T-helper 2 cell (primary cell): ENCODE measurements at places on chromosomes 5 and 9.
A peak's percentile ranks its signal among the peaks of the same experiment; 100 is the strongest.

- no peak for DNase-seq
Observed at GRCh38 chr5:1349246-1349645, 4.3 kb upstream of the CLPTM1L start.

GRCh38 chr5:172005708-172006320, 624 bp downstream of the FBXW11 start:
- DNase-seq = peak; percentile 5

GRCh38 chr5:150172145-150172544, 5.6 kb downstream of the CDX1 start:
- no peak for DNase-seq

GRCh38 chr5:65022932-65023331, 254.2 kb downstream of the CWC27 start:
- no peak for DNase-seq

- DNase-seq = no peak
Observed at GRCh38 chr5:50441493-50441955, 436 bp upstream of the EMB start.

- no peak for DNase-seq
Observed at GRCh38 chr9:78273761-78274160, 23.2 kb upstream of the PSAT1 start.

DNA sequence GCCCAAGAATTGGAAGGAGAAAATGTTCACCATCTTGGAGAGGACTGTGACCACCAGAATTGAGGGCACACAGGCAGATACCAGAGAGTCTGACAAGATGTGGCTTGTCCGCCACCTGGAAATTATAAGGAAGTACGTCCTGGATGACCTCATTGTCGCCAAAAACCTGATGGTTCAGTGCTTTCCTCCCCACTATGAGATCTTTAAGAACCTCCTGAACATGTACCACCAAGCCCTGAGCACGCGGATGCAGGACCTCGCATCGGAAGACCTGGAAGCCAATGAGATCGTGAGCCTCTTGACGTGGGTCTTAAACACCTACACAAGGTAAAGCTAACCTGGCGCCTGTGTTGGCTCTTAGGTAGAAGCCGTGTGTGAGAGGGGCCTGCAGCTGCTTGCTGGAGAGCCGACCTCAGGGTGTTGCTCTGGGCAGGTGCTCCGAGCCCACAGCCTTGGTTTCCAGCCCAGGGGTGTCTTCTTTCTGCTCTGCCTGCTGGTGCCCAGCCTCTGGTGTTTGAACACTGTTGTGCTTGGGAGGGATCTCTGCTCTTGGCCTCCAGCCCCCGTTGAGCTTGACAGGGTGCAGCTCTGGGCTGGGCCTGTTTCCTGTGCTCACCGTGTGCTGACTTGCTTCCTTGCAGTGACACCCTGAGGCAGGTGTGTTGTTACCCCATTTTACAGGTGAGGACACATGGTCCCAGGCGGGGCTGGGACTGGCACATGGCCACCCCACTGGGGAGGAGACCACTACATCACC, 10.9 kb downstream of the EXOC3 start:
- DNase-seq = no peak

- DNase-seq = no peak
Observed at GRCh38 chr9:130041648-130042405, 1.2 kb downstream of the FNBP1 start.

GRCh38 chr9:77210116-77210515, 32.8 kb downstream of the VPS13A start:
- no peak for DNase-seq

DNA sequence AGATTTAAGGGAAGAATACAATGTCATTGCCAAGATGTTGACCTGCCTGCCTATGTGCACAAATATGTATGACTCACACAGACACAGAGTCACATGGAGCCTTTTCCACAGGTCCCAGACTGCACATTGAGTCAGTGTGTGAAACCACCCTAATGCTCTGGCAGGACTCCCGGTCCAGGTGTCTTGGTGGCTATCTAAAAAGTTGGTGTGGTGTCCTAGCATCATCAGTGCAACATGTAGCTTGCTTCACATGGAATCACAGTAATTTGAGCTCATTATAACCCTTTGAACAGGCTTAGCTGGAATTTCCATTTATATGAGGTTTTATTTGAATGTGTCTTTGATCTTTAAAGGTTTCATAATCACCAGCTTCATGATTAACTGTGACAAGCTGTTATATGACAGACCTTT, 10.7 kb downstream of the IFNA5 start:
- no peak for DNase-seq

GRCh38 chr9:135370411-135371375, 108.9 kb upstream of the PPP1R26 start:
- no peak for DNase-seq

DNA sequence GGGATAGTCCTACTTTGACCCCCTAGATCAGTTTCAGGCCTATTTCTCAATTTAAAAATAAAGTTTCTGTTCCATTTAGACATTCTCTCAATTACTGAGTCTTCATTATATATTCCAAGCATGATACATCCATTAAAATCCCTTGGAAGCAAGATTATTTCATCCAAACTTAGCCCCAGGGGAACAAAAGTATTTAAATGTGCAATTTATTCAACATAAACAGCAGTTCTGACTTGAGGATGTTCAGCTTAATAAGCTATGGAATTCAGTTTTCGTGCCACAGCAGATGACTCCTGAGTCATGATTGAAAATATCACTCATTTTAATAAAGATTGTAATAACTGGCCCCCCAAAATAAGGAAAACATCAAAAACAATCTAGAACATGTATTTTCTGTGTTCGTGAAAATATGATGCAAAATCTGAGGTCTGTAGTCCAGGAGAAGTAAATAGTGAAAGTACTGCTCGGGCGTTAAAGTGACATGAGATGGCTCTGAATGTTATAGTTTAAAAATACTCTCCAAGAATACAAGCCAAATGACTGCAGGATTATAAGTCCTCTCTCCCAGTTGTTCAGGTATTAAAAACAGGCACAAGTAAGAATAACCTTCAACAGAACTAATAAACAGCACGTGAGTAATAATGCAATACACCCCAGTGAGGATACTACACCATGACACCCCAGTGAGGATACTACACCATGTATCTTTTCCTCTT, 67.1 kb downstream of the RETREG1 start:
- no peak for DNase-seq

DNA sequence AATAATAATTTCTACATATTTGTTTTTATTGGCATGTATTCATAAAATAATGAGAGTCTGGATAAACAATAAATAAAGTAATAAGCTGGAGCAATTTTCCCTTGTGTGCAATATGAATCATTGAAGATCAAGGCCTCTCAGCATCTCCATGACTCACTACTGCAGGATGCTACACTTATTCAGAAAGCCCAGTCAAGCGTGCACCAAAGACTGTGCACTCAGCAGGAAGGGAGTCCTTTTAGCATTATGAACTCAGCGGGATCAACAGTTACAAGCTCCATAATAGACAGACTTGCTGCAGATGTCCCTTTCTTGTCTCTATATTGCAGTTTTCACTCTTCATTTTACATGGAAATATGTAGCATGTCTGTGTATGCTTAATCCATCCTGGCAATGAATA, 485.3 kb downstream of the CDH9 start:
- DNase-seq = no peak

DNA sequence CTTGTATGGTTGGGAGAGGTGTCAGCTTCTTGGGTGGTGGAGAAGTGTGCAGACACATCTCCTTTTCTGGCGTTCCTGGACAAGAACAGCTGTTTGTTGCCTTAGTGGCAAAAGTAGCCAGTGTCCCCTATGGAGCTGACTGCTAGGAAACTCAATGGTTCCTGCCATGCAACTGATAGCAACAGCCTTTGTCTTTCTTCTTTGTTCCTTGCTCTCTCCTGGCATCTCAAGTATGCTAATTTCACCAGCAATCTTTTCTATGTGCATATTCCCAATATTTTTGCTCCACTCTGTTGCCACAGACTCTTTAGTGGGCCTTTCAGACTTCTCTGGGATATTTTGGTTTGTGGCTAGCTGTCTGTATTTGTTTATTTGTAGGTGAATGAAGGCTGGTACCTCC, 36.7 kb downstream of the FBXO4 start:
- no peak for DNase-seq

GRCh38 chr9:108863891-108864290, 1.8 kb downstream of the ACTL7A start:
- no peak for DNase-seq

DNA sequence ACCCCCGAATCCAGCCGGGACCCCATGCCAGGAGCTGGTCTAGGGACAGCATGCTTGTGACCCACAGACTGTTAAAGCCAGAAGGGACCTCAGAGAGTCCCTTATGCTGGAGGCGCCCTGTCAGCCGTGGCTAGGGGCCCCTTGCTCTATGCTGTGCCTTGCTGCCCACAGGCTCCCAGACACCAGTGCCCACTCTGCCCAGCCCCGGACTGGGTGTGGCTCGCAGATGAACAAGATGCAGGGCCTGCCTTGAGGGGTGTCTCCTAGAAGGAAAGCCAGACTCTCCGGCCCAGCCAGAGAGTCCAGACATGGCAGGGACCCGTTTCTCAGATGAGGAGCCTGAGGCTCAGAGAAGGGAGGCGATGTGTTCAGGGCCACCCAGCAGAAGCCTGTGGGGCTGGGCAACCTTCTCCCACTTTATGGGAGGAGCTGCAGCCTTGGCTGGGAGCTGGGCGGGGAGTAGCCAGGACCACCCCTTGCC, 85.7 kb downstream of the LMX1B start:
- DNase-seq = no peak

- DNase-seq = no peak
Observed at GRCh38 chr5:13606051-13606450, 338.4 kb downstream of the DNAH5 start.

DNA sequence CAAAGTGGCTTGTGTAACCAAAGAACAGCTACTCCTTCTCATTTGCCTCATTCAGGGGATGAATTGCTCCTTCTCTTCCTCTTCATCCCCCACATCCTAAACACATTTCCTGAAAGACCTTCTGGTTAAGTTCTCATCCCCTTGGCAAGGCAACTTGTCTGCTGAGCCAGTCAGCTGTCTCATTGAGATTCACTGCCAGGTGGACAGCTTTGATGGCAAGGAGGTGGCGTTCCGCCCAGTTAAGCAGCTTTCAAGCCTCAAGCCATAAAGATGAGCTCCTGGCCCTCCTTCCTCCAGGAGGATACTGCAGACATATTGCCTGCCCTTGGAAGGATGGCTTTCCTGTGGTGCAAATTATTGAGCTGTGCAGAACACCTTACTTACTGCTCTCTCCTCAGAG, 448.6 kb upstream of the MPDZ start:
- DNase-seq = no peak

DNA sequence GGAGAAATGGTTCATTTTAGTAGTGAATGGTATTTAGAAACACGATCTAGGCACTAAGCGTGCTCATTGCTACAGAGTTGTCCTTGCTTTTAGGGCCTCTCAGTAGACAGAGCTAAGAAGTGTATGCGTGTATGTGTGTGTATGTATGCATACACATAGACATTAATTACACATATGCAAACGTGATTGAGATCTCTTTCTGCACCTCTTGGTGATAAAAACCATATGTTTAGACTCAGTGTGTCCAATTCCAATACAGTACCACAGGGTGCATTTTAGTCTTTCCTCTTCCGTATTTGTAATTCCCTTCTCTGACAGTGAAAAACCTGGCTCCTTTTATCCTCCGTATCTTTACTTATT, 13.1 kb downstream of the TRIO start:
- no peak for DNase-seq

DNA sequence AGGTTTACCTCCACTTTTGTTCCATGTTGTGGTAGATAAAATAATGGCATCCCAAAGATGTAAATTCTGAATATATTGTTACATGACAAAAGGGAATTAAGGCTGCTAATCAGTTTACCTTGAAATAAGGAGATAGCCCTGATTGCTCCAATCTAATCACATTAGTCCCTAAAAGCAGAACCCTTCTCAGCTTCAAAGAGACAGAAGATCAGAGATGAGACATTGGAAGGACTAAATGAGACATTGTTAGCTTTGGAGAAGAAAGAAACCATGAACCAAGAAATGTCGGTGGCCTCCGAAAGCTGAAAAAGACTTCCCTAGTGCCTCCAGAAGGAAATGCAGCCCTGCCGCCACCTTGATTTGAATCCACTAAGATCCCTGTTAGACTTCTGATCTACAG, 82.8 kb upstream of the PARP8 start:
- DNase-seq = no peak

GRCh38 chr9:36142510-36143244, 6.1 kb downstream of the GLIPR2 start:
- DNase-seq = no peak

DNA sequence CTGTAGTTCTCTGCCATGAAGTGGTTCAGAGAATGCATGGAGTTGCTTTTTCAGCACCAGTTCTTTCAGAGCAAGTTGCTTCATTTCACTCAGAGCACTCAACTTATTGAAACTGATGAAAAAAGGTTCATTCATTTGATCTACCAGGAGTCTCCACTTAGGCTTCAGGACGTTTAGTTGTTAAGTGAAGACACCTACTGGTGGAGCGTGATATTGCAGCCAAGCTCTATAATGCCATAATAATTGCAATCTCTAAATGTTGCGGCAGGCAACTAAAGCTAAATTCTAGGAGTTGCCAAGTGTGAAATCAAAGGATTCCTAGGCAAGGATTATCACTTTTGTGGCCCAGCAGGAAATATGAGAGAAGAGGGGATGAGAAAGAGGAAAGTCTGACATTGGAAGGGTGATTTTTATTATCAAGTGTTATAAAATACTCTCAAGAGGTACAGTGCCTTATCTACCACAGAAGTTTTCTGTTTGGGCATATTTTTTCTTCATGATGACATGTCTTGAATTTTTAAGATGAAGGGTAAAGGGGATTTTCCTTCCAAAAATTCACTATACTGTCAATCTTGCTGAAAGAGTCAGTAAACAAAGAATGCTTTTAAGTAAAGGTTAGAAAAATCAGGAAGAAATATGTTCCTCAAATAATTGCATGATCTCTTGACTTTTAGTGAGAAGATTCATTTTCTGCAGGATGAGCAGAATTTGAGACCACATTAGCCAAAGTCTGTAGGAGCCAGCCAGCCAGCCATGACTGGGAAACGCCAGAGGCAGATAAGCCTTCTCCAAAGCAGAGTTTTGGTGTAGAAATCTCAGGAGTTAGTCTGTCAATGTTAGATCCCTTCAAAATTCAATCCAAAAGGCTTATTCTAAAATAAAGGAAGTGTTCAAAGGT, 83.4 kb downstream of the SH3PXD2B start:
- no peak for DNase-seq

DNA sequence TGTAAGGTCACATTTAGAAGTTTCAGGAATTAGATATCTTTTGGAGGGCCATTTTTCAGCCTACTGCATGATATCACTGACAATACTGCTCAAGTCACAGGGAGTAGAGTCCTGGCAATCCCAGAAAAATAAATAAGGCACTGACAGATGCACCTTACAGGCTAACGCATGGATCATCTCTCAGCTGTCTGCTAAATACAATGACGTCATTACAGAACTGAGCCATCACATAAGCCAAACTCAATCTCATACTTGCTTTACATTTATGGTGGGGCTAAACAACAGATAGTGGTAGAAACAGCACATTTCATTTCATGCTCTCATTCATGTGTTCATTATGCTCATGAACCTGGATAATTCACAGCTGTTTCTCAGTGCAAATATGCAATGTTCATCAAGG, 243.7 kb downstream of the SEMA5A start:
- no peak for DNase-seq

- DNase-seq = no peak
Observed at GRCh38 chr9:34035656-34036055, 13.0 kb downstream of the UBAP2 start.

- no peak for DNase-seq
Observed at GRCh38 chr5:1884678-1885403, 2.1 kb upstream of the IRX4 start.
